ENCODE measurements at places on chromosomes 2 and 18. TPM values are rescaled to one million over a fixed set of nuclear protein-coding genes. Genes with fewer than 3 reads are reported as not detected.

Gene PCARE
- total RNA-seq = not detected

Gene CD8B2
- total RNA-seq = 4.4 TPM

Gene ANKRD36C
- 27.1 TPM for total RNA-seq

Gene FBXO36
- total RNA-seq = 1.3 TPM

Gene TYW5
- total RNA-seq = 10.1 TPM

Gene DGKD
- total RNA-seq = 76.0 TPM

Gene GATA6
- total RNA-seq = not detected

Gene CCDC74B
- total RNA-seq = 1.4 TPM

Gene KCNG2
- not detected for total RNA-seq

DNA sequence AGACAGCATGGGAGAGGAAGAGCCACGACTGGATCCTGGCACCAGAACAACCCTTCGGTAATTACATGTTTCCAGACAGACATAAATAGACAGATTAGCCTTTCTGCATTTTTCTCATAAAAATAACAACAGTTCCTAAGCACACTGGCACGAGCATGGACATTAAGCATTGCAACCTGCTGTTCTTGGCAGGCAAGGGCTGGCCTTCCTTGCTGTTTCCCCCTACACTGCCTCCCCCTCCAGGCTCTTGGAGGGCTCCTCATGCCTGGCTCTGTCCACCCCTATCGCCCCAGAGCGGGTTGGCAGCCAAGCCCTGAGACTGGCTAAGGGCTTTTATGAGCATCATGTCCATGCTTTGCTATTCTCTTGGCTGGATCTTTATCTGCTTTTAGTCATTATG is 89.6 kb downstream of the TTC32 start:
- DNase-seq = no peak

- no peak for DNase-seq
These were observed 127.9 kb downstream of the THADA start for GRCh38 chr2:43467891-43468290.

- no peak for DNase-seq
These were observed 65.1 kb upstream of the TGIF1 start for GRCh38 chr18:3384664-3385563.

DNA sequence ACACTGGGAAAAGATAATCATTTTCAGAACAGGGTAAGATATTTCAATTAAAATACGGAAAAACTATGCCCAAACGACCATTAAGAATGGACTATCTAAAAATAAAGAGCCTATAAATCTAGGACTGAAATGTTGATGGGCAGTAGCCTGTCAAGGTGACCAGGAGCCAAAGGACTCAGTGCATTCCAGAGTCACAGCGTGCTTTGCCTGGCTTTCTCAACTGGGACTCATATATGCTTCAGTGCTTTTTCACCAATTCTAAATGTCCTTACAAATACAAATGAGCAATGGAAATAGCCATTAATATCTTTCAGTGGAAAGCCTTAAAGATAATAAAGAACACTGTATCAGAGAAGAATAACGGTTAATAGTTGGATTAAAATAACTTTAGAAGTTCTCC is 35.4 kb downstream of the PREPL start:
- no peak for DNase-seq

DNA sequence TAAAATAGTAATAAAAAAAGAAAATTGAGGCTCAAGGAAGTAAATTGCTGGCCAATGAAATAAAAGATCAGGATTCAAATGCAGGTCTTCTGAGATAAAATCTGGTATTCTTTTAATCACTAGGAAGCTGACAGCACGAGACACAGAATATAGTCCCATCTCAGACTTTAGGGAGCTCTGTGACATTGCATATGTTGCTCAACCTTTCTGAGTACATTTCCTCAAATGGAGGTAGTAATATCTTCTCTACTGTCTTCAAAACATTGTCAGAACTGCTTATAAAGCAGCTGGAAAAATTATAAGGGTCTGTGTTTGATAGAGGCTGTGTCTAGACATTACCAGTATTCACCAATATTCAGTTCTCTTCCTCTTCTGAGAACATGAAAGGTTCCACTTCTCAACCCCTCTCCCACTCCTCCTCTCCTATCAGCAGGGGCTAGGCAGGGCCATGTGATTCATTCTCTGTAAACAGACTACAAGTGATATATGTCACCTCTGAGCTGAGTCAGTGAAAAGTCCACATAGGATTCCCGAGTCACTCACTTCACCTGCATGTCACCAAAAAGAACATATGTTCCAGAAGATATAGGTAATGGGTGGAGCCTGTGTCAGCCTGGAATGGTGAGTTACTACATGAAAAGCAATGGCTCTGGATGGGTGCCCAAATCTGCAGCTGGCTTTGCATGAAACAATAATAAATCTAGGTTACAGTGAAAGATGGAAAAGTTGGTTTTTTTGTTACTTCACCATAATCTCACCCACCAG is 7.1 kb downstream of the KCNE4 start:
- no peak for DNase-seq

GRCh38 chr18:37251679-37252078 is 313.9 kb downstream of the CELF4 start:
- no peak for DNase-seq

DNA sequence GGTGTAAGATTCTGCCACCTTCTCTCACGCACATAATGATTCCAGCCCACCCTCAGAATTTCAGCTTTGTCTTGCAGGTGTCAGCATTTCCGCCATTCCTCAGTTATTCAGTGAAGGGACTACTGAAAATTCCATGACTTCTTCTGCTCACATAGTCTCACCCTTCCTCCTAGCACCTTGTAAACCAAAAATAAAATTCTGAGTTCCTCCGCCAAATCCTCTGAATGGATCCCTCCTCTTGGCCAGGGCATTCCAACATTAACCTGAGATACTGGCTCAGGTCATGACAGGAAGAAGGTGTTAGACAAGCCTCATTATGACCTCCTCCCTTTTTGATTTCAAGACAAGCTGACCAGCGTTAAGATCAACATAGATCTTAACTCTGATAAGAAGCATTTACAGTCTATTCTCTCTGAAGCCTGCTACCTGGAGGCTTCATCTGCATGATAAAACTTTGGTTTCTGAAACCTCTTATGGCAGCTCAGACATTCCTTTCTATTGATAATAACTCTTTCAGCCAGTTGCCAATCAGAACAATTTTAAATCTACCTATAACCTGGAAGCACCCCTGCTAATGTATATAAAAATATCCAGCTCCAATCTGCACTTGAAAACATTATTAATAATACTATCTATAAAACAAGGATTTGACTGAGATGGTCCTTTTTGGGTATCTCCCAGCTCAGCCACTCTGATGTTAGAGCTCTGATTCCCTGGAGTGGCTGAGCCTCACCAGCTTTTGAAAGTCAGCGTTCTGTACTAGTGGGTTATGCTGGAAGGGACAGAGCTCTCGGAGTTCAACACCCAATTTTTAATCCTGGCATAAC is 136.4 kb upstream of the APCDD1 start:
- no peak for DNase-seq

DNA sequence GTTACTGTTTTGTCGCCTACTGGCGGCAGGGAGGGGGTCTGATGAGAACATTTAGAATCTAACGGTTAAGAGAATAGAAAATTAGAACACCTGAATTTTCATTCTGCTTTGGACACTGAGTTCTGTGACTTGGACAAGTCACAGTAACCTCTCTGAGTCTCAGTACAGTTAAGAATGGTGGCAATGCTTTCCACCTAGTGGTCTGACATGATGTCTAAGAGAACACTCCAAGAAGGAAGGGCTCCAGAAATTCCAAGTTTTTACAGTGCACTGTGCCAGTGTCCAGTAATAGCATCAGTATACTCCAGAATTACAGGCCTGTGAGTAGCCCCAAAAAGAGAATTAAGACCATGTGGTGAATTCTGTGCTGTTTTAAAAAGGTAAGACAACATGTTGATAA is 174.1 kb upstream of the ZFP36L2 start:
- no peak for DNase-seq

DNA sequence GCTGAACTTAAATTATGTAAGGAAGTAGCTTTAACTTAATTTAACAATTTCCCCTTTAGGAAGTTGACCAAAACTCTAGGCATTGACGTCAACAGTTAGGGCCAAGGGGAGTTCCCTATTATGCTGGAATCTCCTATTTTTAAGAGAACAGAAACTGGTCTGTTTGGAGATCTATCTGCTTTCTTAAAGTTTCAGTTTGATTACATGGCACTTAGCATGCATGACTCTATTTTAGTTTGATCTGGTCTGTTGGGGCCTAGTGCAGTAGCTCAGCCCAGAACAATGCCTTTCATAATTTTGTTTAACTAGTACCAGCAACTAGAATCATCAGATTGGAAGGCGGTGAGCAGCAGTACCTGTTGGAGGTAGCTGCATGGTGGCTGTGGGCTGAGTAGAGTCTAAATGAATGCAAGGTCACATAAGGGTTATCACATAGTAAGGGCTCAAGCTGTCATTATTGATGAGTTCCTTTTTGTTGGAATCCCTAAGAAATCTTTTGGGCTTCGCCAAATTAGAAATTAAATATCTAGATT is 60.5 kb upstream of the ZNG1B start:
- no peak for DNase-seq

GRCh38 chr18:21004726-21005125 is 106.9 kb downstream of the ROCK1 start:
- no peak for DNase-seq

DNA sequence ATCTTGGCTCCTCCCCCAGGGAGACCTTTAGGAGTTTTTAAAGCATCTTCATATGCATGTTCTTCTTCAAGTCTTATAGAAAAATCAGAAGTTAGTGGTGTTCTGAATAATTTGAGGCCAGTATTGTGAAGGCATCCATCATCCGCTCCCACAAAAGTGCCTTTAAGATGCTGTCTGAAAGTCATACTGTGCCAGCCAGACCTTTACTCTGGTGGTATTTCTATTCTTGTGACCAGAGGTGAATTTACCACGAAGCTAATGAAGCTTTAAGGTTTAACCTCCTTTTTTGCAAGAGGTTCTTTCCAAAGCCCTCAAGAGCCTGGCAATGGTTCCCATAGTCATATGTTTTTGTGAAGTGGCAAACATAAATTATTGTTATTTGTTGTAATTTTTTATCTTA is 54.3 kb downstream of the SLC40A1 start:
- no peak for DNase-seq

GRCh38 chr2:30486655-30487054 is 39.6 kb downstream of the LCLAT1 start:
- no peak for DNase-seq

GRCh38 chr2:179050755-179051154 is 818 bp upstream of the CCDC141 start:
- no peak for DNase-seq

DNA sequence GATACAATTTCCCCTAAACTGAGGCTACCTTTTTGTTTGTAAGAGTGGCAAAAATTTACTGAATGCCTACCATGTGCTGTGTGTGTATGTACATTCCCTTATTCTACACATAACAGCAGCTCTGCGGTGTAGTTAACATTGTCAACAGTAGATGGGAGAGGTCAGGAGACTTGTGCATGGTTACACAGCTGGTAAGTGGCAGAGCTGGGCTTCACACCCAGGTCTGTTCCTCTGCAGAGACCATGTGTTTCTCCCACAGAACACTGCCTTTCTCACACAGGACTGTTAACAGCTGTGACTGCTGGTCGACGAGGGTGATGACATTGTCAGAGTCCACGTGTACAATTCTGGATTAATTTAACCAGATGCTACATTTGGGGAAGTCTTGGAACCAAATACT is 49.1 kb downstream of the EML6 start:
- no peak for DNase-seq

DNA sequence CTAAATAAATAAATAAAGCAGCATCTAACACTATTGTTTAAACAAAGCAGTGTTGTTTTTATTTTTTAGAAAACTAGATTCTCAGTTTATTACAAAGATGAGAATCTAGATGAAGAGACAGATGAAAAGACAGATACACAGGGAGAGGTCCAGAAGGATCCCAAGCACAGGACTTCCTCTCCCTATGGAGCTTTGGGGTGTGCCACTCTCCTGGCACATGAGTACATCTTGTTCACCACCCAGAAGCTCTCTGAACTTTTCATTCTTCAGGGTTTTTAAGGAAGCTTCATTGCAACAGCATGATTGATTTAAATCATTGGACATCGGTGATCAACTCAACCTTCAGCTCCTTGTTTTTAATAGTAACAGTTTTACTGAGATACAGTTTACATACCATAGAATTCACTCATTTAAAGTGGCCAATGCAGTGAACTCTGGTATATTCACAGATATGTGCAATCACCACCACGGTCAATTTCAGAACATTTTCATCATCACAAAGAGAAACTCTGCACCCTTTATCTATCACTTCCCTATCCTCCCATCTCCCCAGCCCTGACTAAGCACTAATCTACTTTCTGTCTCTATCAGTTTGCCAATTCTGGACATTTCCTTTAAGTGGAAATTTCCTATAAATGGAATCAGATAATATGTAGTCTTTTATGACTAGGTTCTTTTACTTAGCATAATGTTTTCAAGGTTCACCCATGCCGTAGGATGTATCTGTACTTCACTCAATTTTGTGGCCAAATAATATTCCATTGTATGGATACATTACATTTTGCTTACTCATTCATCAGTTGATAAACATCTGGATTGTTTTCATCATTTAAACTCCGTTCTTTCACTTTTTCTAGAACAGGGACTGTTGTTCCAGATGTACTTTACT is 62.3 kb upstream of the ZFP36L2 start:
- DNase-seq = no peak

Measured in activated naive CD8-positive, alpha-beta T cell treated with anti-CD3 and anti-CD28 coated beads for 36 hours (primary cell).